Activated CD4-positive, alpha-beta T cell treated with anti-CD3 and anti-CD28 coated beads, Interleukin-2, amount 10 ng/mL, durations not matched to agents 24 days and 14 days (primary cell): ENCODE measurements at places on chromosomes 5 and 9.

DNA sequence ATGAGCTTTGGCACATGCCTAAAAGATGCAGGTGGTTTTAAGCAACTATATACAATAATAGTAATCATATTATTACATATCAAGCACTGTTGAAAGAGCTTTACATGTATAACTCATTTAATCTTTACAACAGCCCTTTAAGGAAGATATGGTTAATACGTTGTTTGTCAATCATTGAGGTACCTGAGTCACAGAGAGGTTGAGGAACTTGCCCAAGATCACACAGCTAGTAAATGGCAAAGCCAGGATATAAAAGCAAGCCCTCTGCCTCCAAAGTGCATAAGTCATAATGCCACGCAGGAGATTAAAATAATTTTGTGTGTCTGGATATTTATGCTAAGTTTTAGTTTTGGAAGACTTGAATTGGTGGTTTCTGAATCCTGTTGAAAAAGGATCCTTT, 90.2 kb downstream of the DAPK1 start:
- DNase-seq = no peak

DNA sequence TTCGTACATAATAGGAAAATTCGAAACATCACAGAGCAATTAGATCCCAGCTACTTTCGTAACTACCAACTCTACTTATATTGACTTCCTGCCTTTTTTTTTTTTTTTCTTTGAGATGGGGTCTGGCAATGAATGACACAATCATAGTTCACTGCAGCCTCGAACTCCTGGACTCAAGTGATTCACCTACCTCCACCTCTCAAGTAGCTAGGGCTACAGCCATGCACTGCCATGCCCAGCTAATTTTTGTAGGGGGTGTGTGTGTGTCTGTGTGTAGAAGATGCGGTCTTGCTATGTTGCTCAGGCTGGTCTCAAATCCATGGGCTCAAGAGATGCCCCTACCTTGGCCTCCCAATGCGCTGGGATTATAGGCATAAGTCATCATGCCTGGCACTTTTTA, 5.8 kb upstream of the PAIP2 start:
- peak; percentile 56 for DNase-seq

DNA sequence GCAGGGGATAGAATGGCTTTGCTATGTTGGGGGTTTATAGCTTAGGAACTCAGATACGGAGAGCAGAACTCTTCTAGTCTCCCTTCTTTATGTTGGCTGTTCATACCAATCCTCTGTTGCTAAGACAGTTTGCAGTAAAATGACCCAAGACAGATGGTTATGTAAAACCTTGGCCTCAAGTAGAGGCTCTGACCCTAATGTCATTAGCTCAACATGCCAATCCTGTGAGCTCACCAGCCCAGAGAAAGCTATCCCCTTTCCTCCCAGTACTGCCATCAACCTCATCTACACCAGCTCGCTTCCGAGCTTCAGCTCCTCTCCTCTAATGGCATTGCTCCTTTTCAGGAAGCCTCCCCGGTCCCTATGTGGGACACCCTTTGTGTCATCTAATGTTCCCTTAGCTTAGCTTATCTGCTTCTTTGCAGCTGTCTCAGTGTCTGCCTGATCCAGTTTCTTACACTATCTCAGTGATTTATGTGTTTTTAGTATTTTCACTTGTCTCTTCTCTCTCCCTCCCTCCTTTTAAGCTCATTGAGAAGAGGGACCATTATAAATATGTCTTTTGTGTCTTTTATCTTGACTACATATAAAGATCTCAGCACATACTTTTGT, 281.3 kb upstream of the CLINT1 start:
- DNase-seq = no peak

DNA sequence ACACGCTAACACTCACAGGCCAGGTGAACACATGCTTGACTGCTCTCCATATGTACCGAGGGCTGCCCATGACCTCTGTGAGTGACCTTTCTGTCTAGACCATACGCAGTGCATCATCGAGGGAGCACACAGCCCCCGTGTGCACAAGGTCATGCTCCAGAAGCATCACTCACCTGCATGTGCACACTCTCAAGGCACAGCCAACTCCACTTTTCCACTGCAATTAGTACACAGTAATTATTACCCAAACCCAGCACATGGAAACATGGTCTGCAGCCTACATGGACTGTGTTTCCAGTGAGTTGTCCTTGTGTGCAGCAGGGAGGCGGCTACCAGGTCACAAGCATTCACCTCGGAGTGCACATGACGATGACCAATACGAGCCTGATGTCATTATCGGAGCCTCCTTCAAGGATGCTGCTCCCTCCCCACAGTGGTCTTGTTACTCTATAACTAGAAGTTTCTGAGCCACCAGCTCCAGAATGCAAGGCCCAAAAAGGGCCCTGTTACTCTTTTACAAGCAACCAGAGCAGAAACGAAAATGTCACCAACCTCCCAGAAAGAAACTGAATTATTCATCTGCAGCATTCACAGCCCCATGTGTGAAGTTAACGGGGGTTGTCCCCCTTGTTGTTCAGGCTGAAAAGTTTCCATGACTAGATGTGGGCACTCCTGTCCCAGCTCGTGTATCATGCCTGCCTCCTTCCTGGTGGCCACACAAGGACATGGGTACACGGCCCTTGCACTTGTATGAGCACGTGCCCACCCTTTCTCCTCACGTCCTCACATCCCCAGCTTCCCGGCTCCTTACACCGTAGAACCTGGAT, 31.2 kb downstream of the SEMA4D start:
- DNase-seq = peak; percentile 82

DNA sequence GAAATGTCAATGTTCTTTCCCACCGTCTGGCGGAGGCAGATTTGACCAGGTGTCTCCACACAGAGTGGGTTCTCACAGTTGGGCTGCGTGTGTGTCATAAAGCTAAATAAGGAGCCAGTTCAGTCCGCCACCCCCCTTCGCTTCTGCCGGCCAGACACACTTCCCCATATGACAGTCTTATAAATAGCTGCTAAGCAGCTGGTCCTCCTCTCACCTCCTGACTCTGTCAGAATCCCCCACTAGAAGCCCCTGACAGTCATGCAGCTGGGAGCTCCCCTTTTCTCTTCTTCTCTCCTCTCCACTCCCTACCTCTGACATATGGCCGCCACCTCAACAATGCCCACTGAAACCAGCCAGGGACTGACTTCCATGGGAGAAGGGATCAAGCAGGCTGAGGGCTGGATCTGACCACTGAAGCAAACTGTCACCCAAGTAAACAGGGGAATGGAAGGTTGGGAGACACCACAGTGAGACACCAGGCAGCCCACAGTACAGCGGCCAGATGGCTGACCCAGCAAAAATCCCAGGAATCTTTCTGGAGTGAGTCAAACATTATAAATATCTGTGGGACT, 141.9 kb upstream of the EFNA5 start:
- no peak for DNase-seq

GRCh38 chr9:125133403-125134329, 9.7 kb downstream of the SCAI start:
- no peak for DNase-seq

DNA sequence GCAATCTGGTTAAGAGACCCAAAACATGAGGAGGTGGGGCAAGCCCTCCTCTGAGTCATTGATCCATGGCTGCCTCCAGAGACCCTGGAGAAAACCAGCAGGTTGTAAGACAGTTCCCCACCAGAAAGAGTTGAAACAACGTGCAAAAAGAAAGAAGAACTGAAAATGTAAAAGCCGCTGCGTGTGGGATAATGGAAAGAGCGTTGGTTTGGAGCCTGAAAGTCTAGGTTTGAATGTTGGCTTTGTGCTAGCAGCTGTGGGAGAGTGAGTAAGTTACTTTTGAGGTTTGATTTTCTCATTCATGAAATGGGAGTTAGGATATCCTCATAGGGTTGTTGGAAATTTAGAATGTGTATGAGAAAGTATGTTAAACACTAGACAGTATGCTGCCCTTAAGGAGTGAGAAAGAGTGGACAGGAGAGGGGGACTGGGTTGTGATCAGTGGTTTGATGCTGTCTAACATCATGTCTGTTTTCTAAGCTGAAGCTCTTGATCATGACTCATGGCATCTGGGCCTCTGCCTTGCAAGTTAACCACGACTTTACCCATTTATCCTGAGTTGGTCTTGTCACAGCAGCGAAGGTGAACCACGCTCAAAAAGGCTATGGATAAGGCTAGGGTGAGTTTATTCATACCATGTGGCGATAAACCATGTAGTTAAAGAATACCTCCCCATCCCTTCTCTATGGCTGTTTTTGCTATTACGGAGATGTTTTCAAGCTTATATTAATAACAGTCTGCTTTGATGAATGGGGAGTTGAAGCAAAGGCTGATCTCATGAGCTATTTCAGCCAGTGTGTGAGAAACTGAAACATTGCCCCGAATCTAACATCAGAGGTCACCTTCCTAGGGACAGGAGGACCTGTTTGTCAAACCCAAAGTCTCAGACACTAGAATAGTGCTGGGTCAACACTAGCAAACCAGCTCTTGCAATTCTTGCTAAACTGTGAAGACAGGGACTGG, 41.3 kb downstream of the ZNF366 start:
- no peak for DNase-seq

DNA sequence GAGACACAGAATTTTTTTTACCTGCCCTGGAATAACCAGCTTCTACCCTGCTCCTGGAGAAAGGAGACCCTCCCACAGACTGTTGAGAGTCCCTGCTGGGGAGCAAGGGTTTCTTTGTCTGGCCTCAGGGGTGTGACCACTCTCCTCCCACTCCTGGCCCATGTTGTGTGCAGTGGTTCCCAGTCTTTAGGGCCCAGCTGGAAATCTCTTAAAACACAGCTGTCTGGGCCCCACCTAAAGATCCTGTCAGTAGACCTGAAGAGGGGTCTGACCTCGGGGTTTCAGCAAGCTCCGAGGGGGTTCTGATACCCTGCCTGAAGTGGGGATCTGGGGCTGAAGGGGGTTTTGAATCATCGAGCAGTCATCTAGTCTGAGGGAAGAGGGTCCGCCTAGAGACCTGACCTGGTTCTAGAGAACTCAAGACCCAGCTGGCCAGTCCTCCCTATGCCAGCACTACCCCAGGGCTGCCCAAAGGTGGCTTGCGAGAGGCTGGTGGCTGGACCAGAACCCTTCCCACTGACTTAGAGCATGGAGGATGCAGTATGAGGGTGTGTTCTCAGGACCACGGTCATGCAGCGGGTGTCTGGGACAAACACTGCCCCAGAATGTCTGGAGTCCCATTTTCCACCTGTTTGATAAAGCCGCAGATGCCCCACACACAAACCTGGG, 8.1 kb upstream of the UNC5A start:
- no peak for DNase-seq

GRCh38 chr9:125580701-125581286, 126.2 kb downstream of the MAPKAP1 start:
- no peak for DNase-seq

DNA sequence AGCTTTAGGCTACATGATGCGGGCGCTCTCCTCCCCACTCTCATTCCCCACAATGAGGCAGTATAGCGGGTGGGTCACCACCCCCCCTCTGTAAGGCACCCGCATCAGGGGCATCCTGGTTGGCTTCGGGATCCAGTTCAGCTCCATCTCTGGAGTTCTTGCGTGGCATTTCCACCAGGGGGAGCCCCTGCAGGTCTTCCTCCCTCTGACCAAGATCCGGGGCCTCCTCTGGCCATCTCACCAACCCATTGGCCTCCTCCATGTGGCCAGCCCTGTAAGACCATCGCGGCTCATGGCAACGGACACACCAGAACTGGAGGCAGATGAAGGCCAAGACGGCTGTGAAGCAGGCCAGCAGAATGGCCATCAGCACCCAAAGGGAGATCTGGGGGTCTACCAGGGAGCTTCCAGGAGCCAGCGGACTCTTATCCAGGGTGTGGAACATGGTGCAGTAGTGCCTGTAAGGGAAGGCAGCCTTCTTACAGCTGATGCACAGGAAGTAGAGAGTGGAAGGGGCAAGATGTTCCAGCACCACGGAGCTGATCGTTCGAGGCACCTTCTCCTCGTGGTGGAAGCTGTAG, 77.0 kb downstream of the CYFIP2 start:
- peak; percentile 77 for DNase-seq

GRCh38 chr9:9753266-9753665, 859.5 kb downstream of the PTPRD start:
- DNase-seq = no peak

GRCh38 chr5:31270396-31270795, 76.9 kb downstream of the CDH6 start:
- no peak for DNase-seq

- no peak for DNase-seq
Measured at GRCh38 chr5:148839960-148840359, 13.5 kb downstream of the ADRB2 start.

- DNase-seq = no peak
Measured at GRCh38 chr5:30752015-30752414, 441.5 kb upstream of the CDH6 start.

DNA sequence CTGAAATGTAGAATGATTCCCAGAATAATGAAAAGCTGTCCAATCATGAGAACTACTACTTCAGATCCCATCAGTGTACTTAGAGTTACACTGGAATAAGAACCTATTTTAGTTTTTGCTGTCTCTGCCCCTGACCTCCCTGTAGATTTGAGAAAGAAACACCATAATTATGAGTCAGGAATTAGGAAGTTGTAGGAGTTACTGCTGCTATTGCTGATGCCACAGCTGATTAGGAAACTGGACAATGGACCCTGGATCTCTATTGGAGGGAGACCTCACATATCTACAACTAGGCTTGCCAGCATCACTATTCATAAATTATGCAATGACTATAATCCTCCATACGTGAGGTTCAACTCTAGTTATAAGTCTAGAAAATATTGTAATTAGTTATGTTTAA, 48.8 kb upstream of the EDIL3 start:
- DNase-seq = no peak

GRCh38 chr9:120521101-120521500, 58.9 kb downstream of the CDK5RAP2 start:
- DNase-seq = no peak

DNA sequence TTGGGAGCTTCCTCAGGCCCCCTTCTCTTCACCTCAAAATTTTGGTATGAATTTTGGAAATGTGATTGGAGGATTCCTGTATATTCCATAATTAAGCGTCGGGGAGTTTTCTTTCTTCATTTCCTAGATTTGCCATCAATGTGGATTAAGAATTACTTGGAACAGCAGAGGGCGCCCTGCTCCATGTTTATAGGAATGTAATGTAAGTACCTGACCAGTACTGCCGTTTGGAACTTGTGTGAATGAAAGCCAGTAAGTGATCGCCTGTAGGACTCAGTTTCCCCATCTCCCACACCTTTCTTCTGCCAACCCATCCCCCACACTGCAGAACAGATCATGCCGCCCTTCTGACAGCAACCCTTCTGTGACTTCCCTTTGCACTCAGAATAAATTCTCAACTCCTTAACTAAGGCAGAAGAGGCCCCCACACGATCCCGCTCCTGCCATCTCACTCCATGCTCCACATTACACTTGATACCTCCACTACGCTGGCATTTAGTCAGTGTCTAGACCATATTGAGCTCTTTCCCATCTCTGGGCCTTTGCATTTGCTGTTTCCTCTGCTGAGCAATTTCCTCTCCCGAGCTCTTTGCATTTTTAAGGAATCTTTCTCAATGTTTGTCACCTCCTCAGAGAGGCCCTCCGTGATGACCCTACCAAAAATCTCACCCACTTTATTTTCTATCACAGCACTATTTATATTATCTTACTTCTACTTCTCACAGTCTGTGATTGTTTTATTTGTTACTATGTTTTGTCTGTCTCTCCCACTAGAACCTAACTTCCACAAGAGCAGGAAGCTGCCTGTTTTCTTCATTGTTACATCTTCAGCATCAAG, 79.5 kb upstream of the HTR4 start:
- peak; percentile 89 for DNase-seq
